Stimulated activated CD8-positive, alpha-beta memory T cell treated with anti-CD3 and anti-CD28 coated beads, Interleukin-15, amount 100 ng/mL, for 4 hours (primary cell): ENCODE measurements at places on chromosomes 16 and 17.

GRCh38 chr17:57584050-57584551, 161.0 kb downstream of the CCDC182 start:
- no peak for DNase-seq

DNA sequence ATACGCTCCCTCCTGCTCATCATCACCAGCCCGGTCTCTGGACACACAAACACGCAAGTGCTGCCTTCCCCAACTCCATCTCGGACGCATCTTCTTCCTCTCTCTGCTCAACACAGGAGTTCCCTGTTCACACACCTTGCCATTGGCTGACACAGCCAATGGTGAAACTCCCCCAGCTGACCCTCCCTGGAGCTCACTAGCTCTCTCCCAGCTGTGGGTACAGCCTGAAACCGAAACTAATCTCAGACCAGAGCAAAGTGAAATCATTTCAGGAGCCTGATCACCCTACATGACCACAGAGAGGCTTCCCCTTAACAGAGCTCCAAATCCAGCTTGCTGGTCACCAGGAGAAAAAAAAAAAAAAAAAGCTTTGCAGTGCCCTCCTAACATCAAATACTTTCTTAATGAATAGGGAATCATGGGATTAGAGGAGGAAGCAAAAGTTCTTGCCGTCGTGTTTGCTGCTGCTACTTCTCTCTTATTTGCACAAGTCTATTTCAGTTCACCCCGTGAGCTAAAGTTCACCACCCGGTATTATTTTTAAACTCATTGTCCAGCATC, 8.3 kb downstream of the CUEDC1 start:
- DNase-seq = no peak

- DNase-seq = no peak
Observed at GRCh38 chr16:50644729-50645128, 36.4 kb downstream of the SNX20 start.

DNA sequence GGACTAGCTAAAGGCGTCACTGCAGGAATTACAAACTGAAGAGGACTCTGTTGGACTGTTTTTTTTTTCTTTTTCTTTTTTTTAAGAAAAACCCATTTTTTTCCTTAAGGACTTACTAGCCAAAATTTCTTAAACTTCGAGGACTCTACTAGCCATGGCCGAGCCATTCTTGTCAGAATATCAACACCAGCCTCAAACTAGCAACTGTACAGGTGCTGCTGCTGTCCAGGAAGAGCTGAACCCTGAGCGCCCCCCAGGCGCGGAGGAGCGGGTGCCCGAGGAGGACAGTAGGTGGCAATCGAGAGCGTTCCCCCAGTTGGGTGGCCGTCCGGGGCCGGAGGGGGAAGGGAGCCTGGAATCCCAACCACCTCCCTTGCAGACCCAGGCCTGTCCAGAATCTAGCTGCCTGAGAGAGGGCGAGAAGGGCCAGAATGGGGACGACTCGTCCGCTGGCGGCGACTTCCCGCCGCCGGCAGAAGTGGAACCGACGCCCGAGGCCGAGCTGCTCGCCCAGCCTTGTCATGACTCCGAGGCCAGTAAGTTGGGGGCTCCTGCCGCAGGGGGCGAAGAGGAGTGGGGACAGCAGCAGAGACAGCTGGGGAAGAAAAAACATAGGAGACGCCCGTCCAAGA, 878 bp downstream of the HEXIM1 start:
- no peak for DNase-seq

DNA sequence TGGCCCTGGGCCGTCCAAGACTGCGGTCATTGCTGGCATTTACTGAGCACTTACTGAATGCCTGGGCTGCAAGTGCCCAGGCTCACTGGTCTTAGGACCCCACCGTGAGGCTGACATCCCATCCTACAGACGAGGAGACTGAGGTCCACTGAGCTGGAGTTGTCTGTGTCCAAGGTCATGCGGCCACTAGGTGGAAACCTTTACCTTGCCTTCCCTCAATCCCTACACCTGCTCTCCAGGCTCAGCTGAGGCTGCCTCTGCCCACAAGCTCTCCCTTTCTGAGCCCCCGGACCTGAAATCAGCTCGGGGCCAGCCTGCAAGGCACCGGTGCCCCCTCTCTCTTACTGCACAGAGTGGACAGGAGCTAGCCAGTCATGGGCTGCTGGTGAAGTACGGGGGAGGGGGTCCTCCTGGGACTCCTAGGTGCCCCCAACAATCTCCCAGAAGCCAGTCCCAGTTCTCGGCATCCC, 1.5 kb downstream of the CASKIN1 start:
- DNase-seq = no peak

DNA sequence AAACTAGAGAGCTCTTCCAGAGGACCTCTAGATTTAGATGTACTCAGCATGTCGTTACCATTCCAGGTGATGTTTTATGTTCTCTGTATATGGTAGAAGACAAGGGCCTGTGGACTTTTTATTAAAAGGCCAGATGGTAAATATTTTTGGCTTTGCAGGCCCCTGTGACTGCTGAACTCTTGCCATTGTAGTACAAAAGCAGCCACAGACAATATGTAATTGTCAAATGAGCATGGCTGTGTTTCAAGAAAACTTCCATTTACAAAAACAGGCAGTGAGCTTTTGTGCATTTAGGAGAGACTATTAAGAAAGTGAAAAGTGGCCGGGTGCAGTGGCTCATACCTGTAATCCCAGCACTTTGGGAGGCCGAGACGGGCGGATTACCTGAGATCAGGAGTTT, 4.6 kb downstream of the NIP7 start:
- no peak for DNase-seq

- no peak for DNase-seq
Observed at GRCh38 chr17:62696256-62696655, 68.8 kb downstream of the MRC2 start.

GRCh38 chr17:68634345-68634876, 33.2 kb upstream of the FAM20A start:
- DNase-seq = no peak

- peak; percentile 55 for DNase-seq
Observed at GRCh38 chr17:9575381-9576101, at the start of gene STX8. STX8 (minus strand) TSS chr17:9575820; CDS start chr17:9575808, 12 bp downstream.

- DNase-seq = no peak
Observed at GRCh38 chr17:16971458-16972338, at the start of gene TNFRSF13B. TNFRSF13B (minus strand) TSS chr17:16972118; CDS start chr17:16972075, 43 bp downstream.

DNA sequence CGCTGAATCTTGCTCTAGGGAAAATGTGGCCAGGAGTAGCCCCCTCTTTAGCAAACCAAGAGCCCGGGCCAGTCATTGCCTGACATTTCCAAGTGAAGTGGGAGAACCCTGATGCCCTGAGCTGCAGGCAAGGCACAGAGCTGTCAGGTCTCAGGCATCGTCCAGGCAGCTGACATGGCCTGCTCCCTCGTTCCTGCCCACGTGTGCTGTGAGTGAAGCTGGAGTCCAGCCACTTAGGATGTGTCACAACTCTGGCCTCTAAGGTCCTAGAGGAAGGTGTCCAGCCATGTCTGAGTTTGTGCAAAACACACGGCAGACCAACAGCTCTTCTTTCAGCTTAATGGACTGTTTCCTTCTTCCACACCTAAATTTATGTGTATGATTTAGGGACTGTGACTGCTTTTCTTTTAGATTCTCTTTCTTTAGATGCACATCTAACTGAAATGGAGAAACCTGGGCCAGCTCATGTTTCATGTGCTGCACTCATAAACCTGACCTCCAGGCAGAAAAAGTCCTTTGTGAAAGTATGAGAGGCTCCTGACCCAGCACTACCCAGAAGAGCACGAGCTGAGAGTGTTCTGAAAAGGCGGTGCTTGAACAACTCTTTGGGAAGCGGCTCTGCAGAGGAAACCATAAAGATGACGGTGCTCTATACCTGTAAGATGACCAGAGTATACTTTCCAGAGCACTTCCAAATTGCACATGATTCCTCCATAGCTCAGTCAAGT, 14.8 kb upstream of the LIMD2 start:
- no peak for DNase-seq

DNA sequence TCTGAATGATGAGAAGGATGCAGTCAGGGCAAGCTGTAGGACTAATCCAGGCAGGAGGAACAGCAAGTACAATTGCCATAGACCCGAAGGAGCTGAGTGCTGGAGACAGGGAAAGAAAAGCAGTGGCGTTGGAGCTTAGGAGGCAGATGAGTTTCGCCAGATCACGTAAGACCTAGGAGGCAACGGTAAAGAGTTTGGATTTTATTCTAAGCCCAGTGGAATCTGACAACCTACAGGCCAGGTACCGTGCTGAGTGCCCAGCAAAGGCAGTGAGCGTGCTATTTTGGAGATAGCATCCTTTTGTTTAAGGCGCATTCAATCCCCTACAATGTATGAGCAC, 1.2 kb downstream of the USP43 start:
- no peak for DNase-seq

GRCh38 chr16:11188801-11189740, 66.9 kb downstream of the SOCS1 start:
- DNase-seq = no peak

- DNase-seq = no peak
Observed at GRCh38 chr16:14106457-14106856, 35.3 kb downstream of the MRTFB start.

DNA sequence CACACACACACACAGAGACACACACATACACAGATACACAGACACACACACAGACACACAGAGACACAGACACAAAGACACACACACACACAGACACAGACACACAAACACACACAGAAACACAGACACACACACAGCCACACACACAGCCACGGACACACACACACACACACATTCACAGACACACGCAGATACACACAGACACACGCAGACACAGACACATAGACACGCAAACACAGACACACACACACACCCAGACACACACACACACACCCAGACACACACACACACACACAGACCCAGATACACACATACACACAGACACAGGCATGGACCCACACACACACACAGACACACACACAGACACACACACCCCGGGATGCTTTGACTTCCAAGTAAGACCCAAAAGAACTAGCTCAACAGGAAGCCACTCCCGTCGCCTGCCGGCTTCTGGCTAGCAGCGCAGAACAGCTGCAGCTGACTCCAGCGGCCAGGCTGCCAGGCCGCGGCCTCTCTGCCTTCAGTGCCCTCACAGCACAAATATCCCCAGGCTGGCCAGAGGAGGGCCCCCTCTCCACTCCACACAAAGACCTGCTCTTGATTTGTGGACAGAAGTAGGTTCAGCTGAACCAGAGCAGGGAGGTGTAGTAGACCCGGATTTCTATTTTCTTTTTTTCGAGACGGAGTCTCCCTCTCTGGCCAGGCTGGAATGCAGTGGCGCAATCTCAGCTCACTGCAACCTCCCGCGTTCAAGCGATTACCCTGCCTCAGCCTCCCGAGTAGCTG, 6.0 kb upstream of the CHRNE start:
- peak; percentile 46 for DNase-seq

- DNase-seq = no peak
Observed at GRCh38 chr17:67474081-67474661, 97.1 kb downstream of the PITPNC1 start.

DNA sequence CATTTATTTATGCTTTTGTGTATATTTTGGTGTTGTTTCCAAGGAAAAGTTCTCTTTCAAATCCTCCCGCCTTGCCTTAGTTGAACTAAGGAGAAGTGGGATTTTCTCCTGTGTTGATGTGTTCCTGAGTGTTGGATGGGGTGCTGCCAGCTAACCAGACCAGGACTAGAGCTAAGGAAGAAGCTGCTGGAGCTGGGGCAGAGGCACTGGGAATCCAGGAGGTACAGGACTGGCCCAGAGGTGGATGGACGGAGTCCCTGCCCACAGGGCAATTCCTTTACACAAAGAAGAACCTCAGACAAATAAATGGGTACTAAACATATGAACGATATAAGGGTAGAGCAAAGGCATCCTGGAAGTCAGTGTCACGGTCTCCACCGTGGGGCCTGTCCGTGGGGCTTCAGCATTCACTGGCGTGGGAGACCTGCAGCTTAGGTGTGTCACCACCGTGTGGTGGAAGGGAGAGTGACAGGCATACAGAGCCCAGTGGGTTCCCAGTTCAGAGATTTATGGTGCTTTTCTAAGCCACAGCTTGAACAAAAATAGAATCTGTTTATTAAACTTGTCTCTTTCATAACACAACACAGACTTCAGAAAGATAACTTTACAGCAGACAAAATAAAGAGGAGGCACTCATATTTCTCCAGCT, 270.7 kb downstream of the NTN1 start:
- no peak for DNase-seq

GRCh38 chr17:2090804-2091534, 36.1 kb downstream of the HIC1 start:
- DNase-seq = no peak
